ENCODE measurements at places on chromosomes 16 and 17.

DNA sequence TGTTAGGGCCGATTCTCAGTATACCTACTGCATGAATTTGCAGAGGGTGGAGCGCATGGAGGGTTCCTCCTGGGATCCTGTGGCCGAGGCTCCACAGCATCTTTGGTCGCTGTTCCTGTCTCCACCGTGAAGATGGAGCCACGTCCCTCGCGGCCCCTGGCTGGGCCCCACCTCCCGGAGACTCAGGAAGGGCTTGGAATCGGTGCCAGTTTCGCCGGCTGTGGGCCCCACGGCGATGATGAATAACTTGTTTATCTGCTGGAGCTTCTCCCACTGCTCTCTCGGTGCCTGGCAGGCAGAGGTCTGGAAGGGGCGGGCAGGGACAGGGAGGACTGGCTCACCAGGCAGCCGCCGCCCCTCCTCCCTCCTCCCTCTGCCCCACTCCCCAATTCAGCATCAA lies 8.1 kb downstream of the SLC5A11 start:
- no peak for DNase-seq

GRCh38 chr17:68847711-68848110 lies 107.5 kb downstream of the ABCA8 start:
- no peak for DNase-seq

DNA sequence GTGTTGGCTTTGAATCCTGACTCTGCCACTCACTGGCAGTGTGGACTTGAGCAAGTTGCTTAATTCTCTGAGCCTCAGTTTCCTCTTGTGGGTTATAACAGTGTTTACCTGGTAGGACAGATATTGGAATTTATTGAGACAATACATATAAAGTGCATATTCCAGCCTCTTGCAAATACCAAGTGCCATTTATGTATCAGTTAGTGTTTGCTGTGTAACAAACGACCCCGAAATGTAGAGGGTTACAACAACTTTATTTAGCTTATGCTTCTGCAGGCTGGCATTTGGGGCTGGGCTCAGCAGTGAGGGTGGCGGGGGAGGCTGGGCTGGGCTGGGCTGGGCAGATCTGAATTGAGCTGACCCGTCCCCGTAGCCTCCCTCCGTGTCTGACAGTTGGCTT lies 42.4 kb upstream of the IL21R start:
- DNase-seq = no peak

GRCh38 chr16:55434000-55434399 lies 45.0 kb upstream of the MMP2 start:
- DNase-seq = no peak

GRCh38 chr17:82414548-82415281 lies 3.4 kb upstream of the HEXD start:
- DNase-seq = peak; percentile 80

GRCh38 chr17:50834429-50835300 lies 721 bp upstream of the WFIKKN2 start:
- no peak for DNase-seq

GRCh38 chr17:17540278-17540906 lies 44.2 kb upstream of the RASD1 start:
- no peak for DNase-seq

- no peak for DNase-seq
These were observed 26.1 kb downstream of the HDAC5 start for GRCh38 chr17:44097110-44097958.

GRCh38 chr17:1362065-1362848 lies 37.8 kb downstream of the YWHAE start:
- peak; percentile 49 for DNase-seq

- DNase-seq = no peak
These were observed 676.3 kb upstream of the CDH8 start for GRCh38 chr16:62712566-62712965.

- no peak for DNase-seq
These were observed 9.1 kb downstream of the TAOK2 start for GRCh38 chr16:29982560-29983419.

GRCh38 chr16:67259705-67260104 lies 10.9 kb downstream of the SLC9A5 start:
- no peak for DNase-seq

- no peak for DNase-seq
These were observed 126.1 kb upstream of the RCVRN start for GRCh38 chr17:10031127-10031526.

GRCh38 chr17:40548491-40548981 lies 16.7 kb downstream of the CCR7 start:
- DNase-seq = no peak

- no peak for DNase-seq
These were observed 54.4 kb downstream of the SOX9 start for GRCh38 chr17:72175263-72175662.

- DNase-seq = no peak
These were observed 529.5 kb upstream of the CDH8 start for GRCh38 chr16:62565706-62566105.

DNA sequence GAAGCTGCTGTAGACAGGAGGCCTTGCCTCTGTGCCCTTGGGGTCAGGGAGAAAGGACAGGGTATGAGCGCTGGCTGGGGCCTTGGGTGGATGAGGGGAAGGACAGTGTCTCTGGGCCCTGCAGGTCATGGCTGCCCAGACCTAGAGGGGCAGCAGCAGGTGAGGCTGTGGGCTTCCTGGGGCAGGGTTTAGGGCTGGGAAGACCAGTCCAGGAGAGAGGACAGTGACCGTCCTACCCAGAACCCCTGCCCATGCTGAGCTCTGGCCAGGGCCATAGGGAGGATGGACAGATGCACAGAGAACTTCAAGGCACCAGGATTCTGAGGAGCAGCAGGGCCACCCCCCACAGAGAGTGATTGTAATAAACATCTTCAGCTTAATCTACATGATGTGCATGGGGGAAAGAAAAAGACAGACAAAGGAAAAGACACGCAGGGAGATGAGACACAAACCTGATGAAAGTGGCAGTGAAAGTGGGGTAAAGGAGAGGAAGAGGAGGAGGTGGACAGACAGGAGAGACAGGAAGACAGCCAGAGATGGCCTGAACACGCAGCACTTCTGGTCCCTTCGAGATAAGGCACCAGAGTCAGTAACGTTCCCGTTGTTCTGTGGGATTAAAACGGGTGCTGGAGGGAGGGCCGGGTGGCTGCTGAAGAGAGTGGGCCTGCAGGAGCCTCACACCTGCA lies 17.5 kb downstream of the FLOT2 start:
- no peak for DNase-seq

GRCh38 chr16:81928975-81929374 lies 82.3 kb downstream of the SDR42E1 start:
- DNase-seq = peak; percentile 23

- DNase-seq = peak; percentile 66
These were observed 63.3 kb upstream of the MTMR4 start for GRCh38 chr17:58577696-58578095.

GRCh38 chr16:70151391-70151790 lies 22.2 kb upstream of the CLEC18C start:
- DNase-seq = no peak

DNA sequence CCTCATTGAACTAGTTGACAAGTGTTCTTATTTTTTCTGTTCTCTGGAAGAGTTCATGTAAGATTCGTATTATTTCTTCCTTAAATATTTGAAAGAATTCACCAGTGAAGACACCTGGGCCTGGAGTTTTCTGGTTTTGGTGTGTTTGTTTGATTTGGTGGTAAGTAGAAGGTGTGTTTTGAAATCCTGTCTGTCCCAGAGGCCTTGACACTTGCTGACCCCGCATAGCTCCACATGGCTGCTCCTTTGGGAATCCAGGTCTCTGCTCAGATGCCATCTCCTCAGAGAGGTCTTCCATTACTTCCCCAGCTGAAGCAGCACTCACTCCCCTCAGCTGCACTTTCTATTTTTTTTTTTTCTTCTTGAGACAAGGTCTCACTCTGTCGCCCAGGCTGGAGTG lies 5.7 kb upstream of the NUP93 start:
- no peak for DNase-seq

DNA sequence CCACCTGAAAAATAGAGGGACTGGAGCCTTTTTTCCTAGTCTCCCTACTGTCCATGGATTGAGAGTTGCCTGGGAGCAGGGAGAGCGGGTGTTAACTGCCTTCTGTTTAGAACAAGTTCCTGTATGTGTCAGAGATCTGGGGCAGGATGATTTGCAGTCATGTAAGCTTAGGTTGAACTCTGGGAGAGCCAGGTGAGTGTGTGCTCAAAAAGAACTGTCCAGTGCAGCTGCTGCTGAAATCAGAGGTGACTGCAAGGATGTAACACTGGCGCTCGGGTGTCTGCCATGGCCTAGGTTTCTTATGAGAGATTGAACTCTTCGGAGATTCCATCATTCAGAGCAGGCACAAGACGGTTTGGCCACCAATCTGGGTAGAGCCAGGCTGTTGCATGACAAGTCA lies 432.5 kb downstream of the CDH13 start:
- DNase-seq = no peak

GRCh38 chr17:82862737-82863382 lies 23.0 kb upstream of the ZNF750 start:
- no peak for DNase-seq

DNA sequence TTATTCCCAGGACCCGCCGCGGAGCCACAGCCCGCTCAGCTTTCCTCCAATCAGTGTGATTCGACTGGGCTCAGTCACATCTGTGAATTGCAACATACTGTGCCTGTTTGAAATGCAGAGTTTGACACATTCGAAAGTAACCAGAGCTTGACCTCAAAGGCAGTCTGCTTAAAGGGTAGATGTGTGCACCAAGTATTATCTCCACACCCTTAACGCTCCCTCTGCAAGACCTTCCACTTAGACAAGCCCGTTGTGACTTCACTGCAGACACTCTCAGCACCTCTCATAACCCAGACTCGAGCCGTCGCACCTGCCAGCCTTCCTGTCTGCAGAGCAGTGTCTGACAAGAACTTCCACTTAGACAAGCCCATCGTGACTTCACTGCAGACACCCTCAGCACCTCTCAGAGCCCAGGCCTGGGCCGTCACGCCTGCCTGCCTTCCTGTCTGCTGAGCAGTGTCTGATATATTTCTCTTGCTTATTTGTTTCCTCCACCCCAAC lies 3.7 kb downstream of the KLHDC4 start:
- no peak for DNase-seq

GRCh38 chr17:28086519-28086918 lies 44.0 kb downstream of the NLK start:
- no peak for DNase-seq

DNA sequence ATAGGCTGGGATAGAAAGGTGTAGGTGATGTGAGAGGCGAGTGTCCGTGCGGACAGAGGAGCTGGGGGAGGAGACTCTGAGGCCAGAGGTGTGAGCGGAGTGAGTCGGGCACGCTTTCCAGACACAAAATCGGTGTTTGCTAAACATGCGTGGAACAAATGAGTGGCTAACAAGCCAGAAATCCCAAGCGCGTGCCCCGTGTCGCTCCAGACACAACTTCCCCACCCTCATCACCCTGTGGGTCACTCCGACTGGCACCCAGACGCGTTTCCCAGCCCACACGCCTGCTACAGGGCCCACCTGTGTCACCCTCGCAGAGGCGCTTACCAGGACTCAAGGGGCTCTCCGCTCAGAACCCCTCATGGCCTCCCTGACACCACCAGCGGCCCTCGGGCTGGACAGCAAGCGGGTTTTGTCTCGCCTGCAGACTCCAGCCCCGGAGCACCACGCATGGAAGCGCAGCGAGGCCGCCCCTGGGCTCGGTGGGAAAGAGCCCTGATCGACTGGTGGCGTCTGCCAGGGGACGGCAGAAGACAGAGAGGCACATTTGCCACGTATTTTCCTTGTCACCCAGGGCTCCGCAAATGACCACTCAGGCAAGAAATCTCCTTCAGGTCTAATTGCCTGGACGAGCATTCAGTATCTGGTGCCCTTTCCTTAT lies 6.0 kb upstream of the RPH3AL start:
- no peak for DNase-seq

- no peak for DNase-seq
These were observed 23.9 kb downstream of the CA10 start for GRCh38 chr17:52134641-52135040.

DNA sequence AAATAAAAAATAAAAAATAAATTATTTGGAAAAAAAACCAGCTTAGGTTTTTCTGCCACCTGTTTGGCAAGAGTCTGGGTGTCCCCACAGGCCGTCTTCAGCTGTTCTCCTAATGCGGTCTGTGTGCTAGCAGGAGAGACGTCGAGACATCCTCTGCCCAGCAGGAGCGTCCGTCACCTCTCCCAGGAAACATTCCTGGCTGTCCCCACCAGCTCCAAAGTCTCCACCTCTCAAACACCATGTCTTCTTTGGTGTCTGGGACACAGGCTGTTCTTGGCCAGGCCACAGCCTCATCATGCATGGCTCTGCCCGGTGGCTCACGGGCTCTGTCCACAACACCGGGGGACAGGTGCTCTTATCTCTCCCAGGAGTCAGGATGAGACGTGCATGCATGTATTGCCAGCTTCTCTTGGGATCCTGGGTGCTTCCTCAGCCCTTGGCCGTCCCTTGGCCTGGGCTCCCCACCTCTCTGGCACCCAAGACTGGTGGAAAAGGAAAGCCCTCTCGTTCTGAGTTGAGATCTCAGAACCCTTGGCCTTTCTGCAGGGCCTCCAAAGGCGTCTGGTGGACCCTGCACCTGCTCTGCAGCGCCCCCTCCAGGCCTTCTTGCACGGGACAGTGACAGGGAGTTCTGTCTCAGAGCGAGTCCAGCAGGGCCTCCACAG lies 84.9 kb upstream of the CBX4 start:
- DNase-seq = peak; percentile 56

DNA sequence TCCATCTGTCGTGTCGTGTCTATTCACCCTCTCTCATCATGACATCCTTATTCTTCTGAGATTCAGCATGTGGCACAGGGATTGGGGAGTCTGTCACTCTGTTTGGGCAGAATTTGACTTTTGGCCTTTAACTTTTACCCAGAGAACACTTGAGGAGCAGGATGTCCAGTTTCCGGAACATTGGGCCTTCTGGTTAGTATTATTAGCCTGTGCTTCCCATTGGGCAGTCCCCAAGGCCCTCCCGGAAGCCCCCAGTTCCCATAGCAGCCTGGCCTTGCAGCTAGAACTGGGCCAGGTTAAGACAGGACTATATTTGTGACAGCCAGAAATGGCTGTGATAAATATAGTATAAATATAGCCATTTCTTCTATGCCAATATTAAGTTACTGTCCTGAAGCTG lies 9.6 kb downstream of the SCN4A start:
- DNase-seq = no peak

GRCh38 chr17:16106161-16106891 lies 106.7 kb downstream of the TTC19 start:
- DNase-seq = no peak

DNA sequence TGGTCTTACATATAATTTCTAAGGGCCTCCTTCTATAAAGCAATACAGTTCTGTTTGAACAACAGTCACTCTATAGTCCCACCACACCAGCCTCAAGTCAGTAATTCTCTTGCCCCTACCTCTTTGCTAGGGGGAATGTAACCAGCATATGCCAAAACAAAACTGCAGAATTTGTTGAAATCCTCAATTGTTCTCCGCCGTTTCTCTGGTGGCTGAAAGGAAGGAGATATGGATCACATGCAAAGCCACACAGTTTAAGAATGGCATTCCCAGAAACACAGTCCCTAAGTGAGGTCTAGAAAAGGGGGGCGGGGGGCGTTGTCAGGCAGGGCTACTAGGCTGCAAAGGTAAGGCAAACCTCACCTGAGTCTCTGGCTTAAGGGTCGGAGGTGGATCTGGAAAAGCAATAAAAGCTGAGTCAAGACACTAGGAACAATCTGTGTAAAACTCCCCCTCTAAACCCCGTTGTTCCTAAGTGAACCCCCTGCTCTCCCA lies 1.9 kb downstream of the PHF23 start:
- DNase-seq = no peak

Measured in activated CD4-positive, alpha-beta T cell treated with anti-CD3 and anti-CD28 coated beads, Interleukin-2, Interleukin-6, amounts not matched to agents 100 ng/mL and 50 ng/mL, durations not matched to agents 16 hours and 8 hours (primary cell).